ENCODE measurements at places on chromosomes 4 and X.

GRCh38 chr4:66097218-66097617 is 426.9 kb upstream of the EPHA5 start:
- no peak for DNase-seq

GRCh38 chr4:72525938-72526337 is 43.1 kb downstream of the ADAMTS3 start:
- DNase-seq, result no peak

DNA sequence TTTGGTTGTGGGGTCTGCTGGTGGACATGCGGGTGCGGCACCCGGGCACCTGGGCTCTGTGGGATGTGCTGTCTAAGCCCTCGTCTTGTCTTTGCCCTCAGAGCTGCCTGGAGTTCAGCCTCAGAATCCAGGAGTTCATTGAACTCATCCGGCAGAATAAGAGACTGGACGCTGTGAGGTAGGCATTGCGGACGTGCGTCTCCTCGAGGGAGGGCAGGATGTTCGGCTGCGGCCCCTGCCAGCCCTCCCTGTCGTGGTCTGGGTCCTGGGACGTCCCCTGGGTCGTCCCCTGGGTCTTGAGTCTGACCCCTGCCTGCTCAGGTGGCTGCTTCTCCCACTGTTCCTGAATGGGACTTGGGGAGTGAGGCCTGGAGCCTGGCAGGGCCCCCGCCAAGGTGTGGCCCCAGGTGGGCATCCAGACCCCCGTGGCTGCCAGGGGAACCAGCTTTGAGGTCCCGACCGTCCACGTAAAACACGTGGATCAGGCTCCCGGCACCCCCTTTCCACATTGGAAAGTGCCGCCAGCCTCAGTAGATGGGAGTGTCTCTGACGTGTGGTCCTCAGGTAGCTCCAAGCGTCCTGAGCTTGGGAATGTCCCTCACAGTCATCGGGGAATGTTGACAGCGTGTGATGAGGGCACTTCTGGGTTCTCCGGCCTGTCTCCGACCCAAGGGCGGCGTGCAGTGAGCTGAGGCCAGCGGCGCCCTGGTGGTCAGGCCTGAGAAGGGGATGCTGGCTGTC is 19.3 kb upstream of the UVSSA start:
- DNase-seq, result no peak

DNA sequence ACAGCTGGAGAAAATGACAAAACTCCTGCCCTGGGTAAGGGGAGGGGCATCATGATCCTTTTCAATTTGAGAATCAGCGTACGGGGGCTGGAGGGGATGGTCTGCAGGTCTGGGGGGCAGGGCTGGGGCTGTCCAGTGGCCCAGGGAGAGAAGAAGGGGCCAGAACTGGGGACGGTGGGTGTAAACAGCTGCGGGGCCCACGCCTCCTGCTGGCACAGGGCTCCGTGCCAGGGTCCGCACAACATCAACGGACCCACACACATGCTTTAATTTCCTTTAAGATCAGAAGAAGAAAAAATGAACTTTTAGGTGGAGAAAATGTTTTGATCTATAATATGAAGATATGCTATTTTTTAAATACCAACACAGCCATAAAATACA is 52.1 kb downstream of the PSAPL1 start:
- DNase-seq, result no peak

GRCh38 chr4:89765528-89765927 is 71.4 kb downstream of the SNCA start:
- DNase-seq, result no peak

DNA sequence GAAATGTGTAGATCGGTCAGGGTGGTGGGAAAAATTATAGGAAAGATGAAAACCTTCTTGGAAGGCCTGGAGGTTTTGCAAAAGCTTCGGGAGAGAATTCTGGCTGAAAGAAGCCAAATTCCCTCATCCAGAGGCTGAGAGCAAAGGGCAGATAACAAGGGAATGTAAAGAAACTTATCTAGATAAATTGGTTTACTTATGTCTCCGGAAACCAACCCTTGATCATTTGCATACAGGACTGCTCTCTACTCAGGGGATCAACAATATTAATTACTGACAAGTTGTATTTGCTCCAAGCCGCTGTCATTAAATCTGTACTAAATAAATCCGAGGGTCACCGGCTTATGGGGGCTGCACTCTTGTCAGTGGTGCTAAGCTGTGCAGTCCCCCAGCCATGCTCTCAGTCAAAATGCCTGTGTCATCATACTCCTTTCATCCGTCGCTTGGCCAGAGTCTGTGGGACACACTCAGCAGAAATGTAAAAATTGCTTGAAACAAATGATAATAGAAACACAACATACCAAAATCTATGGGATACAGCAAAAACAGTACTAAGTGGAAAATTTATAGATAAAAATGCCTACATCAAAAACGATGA is 715.7 kb downstream of the KCTD8 start:
- DNase-seq, result no peak

GRCh38 chr4:72243641-72244040 is 211.8 kb downstream of the NPFFR2 start:
- no peak for DNase-seq

GRCh38 chrX:38166478-38167083 is 54.1 kb downstream of the SRPX start:
- DNase-seq, result no peak

- DNase-seq, result no peak
These were observed 301.9 kb downstream of the DHX15 start for GRCh38 chr4:24282446-24282845.

DNA sequence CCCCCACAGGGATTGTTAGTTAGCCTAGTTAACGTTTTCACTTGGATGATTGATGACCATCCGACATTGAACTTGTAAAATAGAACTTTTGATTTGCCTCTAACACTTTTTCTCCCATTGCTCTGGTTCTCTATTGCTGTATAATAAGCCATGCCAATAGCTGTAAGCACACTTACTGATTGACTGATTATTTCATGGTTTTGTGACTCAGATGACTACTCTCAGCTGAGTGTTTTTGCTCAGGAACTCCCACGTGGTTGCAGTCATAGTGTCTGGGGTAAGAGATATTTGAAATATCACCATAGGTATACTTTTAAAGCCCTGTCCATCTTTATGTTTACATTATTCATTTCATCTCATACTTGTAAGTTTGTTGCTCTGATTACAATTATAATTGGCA is 1285.5 kb downstream of the STIM2 start:
- no peak for DNase-seq

DNA sequence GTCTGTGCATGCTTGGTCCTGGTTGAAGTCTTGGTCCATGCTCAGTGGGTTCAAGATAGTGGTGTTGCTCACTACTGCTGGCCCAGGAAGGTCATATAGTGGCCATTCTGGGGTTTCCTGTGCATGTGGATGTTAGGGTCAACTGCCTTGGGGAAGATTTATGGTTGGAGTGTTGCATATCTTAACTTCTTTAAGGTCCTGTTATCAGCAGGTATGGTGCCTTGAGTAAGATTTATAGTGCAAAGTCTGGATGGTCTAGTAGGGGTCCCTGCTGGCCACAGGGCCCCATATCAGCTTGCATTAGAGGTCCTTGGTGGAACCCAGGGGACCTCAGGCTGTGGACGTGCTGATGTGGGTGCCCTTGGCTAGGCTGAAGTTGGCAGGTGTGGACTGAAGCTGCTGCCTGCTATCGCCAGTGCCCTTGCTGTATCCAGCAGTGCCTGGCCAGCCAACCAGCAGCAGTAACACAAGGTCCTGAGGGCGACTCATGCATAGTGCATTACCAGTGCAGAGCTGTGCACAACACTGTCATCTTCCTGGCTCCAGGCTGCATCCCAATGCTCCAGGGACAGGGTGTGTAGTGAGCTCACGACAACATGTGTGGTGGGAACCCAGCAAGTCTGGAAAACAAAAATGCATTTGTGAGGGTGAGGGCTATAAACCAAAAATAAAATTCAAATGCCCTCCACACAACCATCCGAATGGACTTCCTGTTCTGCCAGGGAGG is 61.0 kb downstream of the BEX3 start:
- DNase-seq, result no peak

DNA sequence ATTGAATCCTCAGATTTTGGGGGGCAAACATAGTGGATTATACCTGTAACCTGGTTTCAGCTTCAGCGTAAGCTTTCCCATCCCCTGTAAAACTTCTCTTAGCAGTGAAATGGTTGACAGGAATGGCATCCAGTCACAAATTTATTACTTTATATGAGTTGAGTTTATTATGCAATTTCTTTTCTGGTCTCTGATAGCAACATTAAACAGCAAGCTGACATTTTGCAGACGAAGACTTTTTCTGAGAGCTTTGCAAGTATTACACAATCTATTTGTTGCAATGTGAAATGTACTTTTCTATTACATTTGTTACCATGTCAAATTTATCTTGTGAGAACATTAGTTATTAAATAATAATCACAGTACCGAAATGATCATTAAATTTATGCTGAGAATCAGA is 60.6 kb downstream of the GSPT2 start:
- DNase-seq, result no peak

GRCh38 chr4:40953283-40954087 is 203.7 kb downstream of the NSUN7 start:
- DNase-seq, result no peak

DNA sequence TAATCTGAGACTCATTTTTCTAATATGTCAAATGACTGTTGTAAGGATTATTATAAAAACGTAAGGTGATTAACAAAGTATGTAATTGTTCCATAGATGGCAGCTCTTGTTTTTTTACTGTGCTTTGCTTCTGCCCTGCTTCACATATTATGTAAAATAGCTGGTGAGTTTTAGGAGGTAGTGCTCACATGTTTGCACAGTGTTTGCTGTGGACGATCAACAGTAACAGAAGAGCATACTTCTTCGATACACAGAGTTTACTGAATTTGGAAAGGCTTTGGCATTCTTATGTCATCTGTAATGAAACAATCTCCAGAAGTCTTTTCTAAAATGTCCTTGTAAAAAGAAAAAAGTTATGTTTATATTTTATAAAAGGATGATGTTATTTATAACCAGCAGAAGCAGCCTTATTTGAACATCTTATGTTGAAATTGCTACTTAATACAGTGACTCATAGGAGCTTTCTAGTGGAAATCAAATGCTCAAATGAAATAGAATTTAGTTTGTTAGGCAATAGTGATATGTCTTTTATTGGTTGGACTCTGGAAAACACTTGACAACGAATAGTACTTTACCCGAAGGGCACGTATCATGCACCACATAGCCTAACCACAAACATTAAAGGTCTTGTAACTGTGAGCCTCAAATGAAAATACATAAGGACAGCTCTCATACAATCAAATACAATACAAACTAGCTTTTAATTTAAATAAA is 1.9 kb upstream of the MTTP start:
- no peak for DNase-seq

- DNase-seq, result no peak
These were observed 35.4 kb upstream of the HPSE start for GRCh38 chr4:83369831-83370639.

DNA sequence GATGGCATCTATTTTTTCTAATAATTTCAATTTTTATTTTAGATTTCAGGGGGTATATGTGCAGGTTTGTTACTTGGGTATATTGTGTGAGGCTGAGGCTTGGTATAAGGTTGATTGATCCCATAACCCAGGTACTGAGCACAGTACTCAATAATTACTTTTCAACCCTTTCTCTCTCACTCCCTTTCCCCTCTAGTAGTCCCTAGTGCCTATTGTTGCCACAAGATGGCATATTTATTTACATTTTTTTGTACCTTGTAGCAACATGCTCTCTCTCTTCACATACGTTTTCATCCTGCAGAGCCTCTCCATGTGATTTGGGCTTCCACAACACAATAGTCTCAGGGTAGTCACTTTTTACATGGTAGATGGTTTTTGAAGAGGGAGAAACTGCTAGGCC is 172.0 kb downstream of the ATOH1 start:
- DNase-seq, result no peak

DNA sequence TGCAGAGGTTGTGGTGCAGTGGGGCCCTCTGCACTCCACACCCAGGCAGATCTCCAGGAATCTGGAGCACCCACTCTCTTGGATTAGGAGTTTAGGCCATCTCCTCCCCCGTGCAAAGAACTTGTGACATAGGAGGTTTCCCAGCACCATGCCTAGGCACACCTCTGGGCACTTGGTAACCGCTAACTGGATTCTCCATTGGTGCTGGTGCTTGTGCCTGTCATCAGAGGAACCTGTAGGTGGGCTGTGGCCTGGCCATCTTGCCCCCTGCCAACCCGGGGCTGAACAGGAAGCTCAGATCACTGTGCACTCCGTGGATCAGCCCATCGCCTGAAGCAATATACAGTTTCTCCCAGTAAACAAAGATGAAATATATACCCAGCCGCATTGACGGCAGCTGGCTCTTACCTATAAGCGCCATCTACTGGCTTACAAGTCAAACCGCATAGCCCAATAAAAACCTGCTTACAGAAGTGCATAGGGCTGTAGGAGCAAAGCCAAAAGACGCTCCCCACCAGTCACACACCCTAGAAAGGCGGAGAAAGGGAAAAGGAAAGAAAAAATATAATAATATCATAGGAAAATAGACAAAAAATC is 19.1 kb upstream of the TEX13B start:
- DNase-seq, result peak; percentile 25

DNA sequence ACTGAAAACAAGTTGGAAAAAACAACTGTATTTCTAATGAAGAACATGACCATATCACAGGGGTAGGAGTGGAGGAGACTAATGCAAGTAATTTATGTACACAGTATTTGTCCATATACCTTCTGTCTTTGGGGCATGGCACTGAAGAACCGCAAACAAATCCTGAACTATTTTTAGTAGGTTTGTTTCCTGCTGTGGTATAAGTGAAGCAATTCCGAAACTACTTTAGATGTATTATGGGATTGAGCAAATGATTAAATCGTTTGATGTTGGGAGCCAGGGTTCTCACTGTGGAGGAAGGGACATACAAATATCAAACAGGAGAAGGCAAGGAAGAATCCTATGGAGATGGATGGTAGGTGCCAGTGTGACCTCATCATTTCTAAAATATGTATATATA is 18.9 kb upstream of the SH3KBP1 start:
- DNase-seq, result no peak

GRCh38 chr4:141884070-141884469 is 247.7 kb downstream of the IL15 start:
- no peak for DNase-seq

- DNase-seq, result no peak
These were observed 237.7 kb upstream of the TLL1 start for GRCh38 chr4:165635381-165635780.

DNA sequence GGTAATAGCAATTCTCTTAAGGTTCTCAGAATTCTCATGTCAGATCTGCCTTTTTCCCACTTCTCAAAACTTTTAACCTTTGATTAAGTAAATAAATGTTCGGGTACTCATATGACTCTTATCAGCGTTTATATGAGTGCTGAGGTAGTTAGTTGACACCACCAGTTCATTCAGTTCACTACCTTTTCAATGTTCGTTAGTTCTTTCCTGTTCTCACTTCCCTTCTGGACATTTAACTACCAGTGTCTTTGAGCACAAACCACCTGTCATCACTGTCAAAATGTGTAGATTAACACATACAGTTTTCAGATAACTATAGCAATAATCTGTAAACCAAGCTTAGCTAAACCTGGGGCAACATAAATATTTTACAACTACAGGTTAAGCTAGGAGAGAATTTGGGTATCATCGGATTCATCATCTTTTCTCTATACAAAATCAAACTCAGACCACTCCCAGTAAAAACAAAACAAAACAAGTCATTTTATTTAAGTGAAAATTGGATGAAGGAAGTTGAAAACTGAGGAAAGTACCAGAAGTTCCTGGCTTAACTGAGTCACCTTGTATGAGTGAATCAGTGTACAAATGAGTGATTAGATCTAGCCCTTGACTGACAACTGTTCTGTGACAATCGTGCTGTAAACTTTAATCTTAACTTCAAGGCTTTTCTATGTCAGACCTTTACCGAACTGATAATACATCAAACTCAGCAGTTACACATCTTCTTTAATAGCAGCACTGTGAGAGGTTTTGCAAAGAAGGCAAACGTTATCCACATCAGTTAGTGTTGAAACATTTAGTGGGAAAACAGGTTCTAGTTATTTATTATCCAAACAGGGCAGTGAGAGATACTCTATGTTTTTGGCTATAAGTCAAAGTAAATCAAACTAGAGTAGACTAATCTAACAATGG is 41.9 kb downstream of the ARHGEF38 start:
- DNase-seq, result no peak

All from CD4-positive, alpha-beta T cell (primary cell).